ENCODE measurements at places on chromosomes 16 and 17. TPM values are rescaled to one million over a fixed set of nuclear protein-coding genes. Genes with fewer than 3 reads are reported as not detected.

The PRKCB gene
- not detected for total RNA-seq

The ST6GALNAC1 gene
- total RNA-seq, result not detected

The SPSB3 gene
- total RNA-seq, result 43.6 TPM

The CYBA gene
- 228 TPM for total RNA-seq

The RPH3AL gene
- 7.9 TPM for total RNA-seq

The CDK5R1 gene
- 2.7 TPM for total RNA-seq

The CCDC78 gene
- total RNA-seq, result not detected

The ZNF205 gene
- 14.7 TPM for total RNA-seq

The PDIA2 gene
- total RNA-seq, result not detected

The FLOT2 gene
- total RNA-seq, result 108 TPM

The RCVRN gene
- not detected for total RNA-seq

The CASKIN1 gene
- not detected for total RNA-seq

The MLX gene
- 33.3 TPM for total RNA-seq

The PPM1E gene
- not detected for total RNA-seq

The PLCG2 gene
- 11.8 TPM for total RNA-seq

The UMOD gene
- not detected for total RNA-seq

The RNF222 gene
- not detected for total RNA-seq

The PIK3R5 gene
- not detected for total RNA-seq

The GPR142 gene
- total RNA-seq, result not detected

The CXCL16 gene
- 11.9 TPM for total RNA-seq

The MYH1 gene
- total RNA-seq, result not detected

The SPATA22 gene
- not detected for total RNA-seq

The PRR29 gene
- total RNA-seq, result not detected

The PIGS gene
- total RNA-seq, result 64.4 TPM

The SLC6A4 gene
- total RNA-seq, result 3.0 TPM

The PRSS22 gene
- total RNA-seq, result not detected

The CSF3 gene
- total RNA-seq, result 11.3 TPM

The C16orf92 gene
- not detected for total RNA-seq
